Fibroblast of skin of right biceps (primary cell): ENCODE measurements at places on chromosomes 1 and 21.
A peak's percentile ranks its signal among the peaks of the same experiment; 100 is the strongest.

GRCh38 chr1:29519788-29520110, 283.4 kb downstream of the PTPRU start:
- DNase-seq: no peak

DNA sequence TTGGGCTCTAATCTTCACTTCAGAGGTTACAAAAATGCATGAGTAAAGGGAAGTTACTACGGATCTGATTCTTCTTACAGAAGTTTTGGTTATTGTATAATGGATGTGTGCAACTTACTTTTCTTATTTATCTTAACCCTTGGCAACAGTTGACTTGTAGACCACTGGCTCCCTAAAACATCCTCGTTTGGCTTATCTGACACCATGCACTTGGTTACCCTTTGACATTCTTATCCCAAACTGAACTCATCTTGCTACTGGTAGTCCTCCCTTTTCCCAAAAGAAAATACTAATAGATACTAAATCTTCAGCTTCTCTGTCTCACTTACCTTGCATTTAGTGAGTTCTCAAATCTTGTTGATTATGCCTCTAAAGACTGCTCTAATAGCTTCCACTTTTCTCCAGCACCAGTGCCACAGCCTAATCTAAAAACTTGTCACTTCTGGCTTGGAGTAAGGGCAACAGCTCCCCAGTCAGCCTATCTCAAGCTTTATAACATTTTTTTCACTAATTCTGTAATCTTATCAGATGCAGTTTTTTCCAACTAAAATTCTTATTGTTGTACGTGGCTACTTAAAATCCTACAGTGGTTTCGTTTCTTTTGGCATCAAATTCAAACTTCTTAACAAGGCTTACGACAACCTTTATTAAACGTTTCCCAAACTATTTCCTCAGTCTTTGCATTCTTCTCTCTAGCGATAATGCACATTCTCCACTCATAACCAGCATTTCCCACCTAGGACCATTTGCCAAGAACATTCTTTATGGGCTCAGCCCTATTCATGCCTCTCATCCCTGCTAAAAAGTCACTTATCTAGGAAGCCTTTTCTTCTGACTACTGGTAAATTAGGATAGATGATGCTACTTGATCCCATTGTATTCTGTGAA, 204.2 kb downstream of the KCNT2 start:
- peak; percentile 16 for DNase-seq

- DNase-seq: peak; percentile 56
These were observed 20.7 kb upstream of the HAO2 start for GRCh38 chr1:119347858-119348257.

- peak; percentile 29 for DNase-seq
These were observed 20.6 kb downstream of the MTHFR start for GRCh38 chr1:11784993-11785769.

- DNase-seq: no peak
These were observed 136.2 kb downstream of the PSMG1 start for GRCh38 chr21:39047046-39047445.

- no peak for DNase-seq
These were observed 151.1 kb downstream of the GABPA start for GRCh38 chr21:25885880-25886279.

GRCh38 chr1:154937988-154938386, 1.5 kb upstream of the PMVK start:
- no peak for DNase-seq

- DNase-seq: no peak
These were observed 59.0 kb upstream of the C1orf53 start for GRCh38 chr1:197843401-197843800.

- DNase-seq: peak; percentile 88
These were observed 36.5 kb downstream of the EPHB2 start for GRCh38 chr1:22747021-22747734.

GRCh38 chr1:212677136-212677535, 22.5 kb downstream of the BATF3 start:
- no peak for DNase-seq

GRCh38 chr1:44606701-44607281, 67.5 kb downstream of the TMEM53 start:
- DNase-seq: no peak

- DNase-seq: no peak
These were observed 28.0 kb downstream of the MPZL1 start for GRCh38 chr1:167749741-167750140.

DNA sequence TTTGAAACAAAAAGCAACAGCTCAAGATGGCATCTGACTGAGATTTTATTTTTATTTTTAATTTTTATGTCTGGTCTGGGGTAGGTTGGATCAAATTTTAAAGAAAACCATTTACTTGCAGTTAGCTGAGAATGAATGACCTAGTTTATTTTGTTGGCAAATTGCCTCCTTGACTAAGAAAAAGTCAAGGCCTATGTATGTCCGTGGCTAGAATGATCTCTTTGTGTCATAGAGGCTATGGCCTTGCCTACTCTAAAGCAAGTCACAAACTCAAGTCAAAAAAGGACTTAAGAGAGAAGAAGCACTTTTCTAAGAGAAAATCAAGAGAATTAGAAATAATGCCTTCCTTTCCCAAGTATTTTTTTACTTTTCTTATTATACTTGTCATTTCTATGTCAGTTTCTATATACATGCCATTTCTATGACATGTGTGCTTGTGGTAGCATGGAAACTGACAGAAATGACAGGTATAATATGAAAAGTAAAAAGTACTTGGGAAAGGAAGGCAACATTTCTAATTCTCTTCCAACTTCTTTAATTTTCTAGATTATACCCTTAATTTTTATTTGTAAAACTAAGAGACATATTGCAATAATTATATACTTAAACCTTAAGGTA, 136.7 kb downstream of the CENPF start:
- DNase-seq: no peak
